ENCODE measurements at places on chromosomes 5 and 9. TPM values are rescaled to one million over a fixed set of nuclear protein-coding genes. Genes with fewer than 3 reads are reported as not detected.

The CDHR2 gene
- total RNA-seq = 0.52 TPM

The PARP8 gene
- total RNA-seq = 12.8 TPM

The DOCK2 gene
- 9.3 TPM for total RNA-seq

The ANP32B gene
- 48.8 TPM for total RNA-seq

DNA sequence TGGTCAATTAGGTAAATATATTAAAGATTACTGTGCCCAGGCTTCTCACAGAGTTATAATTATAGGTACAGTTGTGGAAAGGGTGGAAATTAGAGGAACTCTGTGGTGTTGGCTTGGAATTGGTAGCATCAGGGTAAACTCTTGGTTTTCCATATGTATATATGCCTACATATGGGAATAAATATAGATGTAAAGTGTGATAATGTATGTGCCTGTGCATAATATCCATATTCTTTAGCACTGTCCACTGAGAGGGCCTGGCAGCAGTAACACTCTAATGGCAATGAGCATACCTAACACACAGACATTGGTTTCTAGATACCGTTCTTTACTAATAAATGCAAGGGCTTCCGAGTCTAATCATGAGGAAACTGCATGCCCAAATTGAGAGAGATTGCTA is 4.0 kb upstream of the PTPDC1 start:
- H3K4me3 ChIP-seq = no peak overlapping the region
- no peak for DNase-seq
- no peaks in the 10 kb centered on the region for H3K27me3 ChIP-seq
- peaks cover 4% of the 10 kb centered on the region for H3K4me1 ChIP-seq

DNA sequence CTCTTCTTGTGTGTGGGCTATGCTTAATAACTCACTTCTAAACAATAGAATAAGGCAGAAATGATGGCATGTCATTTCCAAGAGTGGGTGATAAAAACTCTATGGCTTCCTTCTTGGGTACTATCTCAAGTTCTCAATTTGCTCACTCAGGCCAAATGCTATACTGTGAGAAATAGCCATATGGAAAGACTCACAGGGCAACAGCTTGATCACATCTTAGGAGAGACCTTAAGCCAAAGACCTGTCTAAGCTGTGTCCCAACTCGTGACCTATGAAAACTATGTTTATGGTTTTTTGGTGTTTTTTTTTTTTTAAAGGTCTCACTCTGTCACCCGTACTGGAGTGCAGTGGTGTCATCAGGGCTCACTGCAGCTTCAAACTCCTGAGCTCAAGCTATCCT is 2.1 kb upstream of the UIMC1 start:
- H3K27me3 ChIP-seq = no peaks in the 10 kb centered on the region
- H3K27ac ChIP-seq = no peak overlapping the region
- no peak overlapping the region for H3K4me3 ChIP-seq
- H3K36me3 ChIP-seq = no peaks in the 10 kb centered on the region

All from pancreas (tissue), 10 donors.